ENCODE measurements at places on chromosomes 3 and 15. TPM values are rescaled to one million over a fixed set of nuclear protein-coding genes. Genes with fewer than 3 reads are reported as not detected.

The CCDC54 gene
- total RNA-seq, result not detected

The MEGF11 gene
- under 0.01 TPM for total RNA-seq

The UROC1 gene
- not detected for total RNA-seq

The PLA2G4E gene
- total RNA-seq, result not detected

The EFCAB12 gene
- total RNA-seq, result under 0.01 TPM

The SKOR1 gene
- 0.49 TPM for total RNA-seq

The GHRL gene
- 0.36 TPM for total RNA-seq

The CFAP44 gene
- total RNA-seq, result 3.0 TPM

The SGO1 gene
- total RNA-seq, result 1.6 TPM

The C15orf62 gene
- total RNA-seq, result 0.12 TPM

The TRH gene
- total RNA-seq, result not detected

The CCR9 gene
- not detected for total RNA-seq

The MAP2K5 gene
- 7.3 TPM for total RNA-seq

The CCR2 gene
- not detected for total RNA-seq

The SSR3 gene
- total RNA-seq, result 261 TPM

The CKMT1B gene
- total RNA-seq, result not detected

The IL16 gene
- total RNA-seq, result 1.1 TPM

The BDH1 gene
- total RNA-seq, result 14.1 TPM

The PLSCR5 gene
- not detected for total RNA-seq
